ENCODE measurements at places on chromosomes 1 and 21.
A peak's percentile ranks its signal among the peaks of the same experiment; 100 is the strongest.

DNA sequence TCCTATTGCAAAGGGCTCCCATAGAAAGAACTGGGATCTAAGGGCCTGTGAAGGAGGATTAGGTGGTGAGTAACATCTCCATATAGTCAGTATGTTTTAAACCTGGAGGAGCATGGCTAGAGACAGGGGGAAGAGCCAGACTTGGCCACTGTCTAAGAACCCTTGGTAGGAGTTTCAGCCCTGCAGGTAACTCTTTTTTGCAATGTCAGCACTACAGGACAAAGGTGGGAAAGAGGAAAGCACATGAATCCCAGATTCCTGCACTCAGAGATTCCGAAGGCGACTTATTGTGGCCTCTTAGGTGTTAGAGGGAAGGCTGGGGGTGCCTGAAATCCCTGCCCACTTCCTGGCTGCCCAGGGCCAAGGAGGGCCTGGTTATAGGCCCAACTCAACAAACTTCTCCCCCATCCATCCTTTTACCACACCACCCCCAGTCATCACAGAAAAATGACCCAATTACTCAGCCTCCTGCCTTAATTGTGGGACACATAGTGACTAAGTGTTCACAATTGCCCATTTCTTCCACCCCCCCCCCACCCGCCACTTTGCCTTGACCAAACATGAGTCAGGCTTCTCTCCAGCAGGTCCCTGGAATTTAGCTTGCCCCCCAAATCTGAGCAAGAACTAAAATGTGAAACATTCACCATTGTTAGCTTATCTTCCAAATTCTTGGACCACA, 1.9 kb upstream of the NTNG1 start:
- peak; percentile 11 for DNase-seq

- DNase-seq = peak; percentile 46
These were observed 736.4 kb downstream of the MATN1 start for GRCh38 chr1:29986986-29987385.

DNA sequence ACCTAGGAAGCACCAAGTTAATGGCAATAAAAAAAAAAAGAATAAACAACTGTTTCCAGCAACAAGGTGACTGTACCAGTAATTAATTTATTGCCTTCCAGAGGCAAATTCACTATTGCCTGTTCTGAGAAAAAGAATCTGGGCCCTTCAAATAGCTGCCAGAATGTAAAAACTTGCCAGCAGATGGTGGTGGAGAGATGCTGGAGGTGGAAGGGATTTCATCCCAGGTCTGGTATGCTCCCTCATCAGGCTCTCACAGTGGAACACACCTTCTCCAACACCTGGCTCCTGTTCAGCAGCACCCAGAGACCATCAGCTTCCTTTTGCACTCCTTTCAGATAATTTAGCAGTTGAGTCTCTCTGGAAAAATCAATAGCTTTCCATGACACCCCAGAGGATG, 792.9 kb upstream of the ADAMTS5 start:
- DNase-seq = no peak

DNA sequence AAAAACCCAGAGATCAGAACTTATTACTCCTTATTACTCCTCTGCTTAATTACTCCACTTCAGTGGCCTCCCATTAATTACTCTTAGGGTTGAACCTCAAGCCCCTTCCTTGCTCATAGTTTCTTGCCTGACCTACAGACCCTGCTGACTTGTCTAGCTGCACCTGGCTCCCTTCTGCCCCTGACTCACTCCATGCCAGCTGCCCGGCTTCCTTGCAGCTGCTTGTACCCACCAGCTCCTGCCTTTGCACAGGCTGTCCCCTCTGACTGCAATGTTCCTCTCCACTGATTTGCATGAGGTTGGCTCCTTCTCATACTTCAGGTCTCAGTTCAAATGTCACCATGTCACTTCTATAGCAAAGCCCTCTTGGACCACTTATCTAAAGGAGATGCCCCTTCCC, 1.9 kb upstream of the PTPRU start:
- DNase-seq = no peak

DNA sequence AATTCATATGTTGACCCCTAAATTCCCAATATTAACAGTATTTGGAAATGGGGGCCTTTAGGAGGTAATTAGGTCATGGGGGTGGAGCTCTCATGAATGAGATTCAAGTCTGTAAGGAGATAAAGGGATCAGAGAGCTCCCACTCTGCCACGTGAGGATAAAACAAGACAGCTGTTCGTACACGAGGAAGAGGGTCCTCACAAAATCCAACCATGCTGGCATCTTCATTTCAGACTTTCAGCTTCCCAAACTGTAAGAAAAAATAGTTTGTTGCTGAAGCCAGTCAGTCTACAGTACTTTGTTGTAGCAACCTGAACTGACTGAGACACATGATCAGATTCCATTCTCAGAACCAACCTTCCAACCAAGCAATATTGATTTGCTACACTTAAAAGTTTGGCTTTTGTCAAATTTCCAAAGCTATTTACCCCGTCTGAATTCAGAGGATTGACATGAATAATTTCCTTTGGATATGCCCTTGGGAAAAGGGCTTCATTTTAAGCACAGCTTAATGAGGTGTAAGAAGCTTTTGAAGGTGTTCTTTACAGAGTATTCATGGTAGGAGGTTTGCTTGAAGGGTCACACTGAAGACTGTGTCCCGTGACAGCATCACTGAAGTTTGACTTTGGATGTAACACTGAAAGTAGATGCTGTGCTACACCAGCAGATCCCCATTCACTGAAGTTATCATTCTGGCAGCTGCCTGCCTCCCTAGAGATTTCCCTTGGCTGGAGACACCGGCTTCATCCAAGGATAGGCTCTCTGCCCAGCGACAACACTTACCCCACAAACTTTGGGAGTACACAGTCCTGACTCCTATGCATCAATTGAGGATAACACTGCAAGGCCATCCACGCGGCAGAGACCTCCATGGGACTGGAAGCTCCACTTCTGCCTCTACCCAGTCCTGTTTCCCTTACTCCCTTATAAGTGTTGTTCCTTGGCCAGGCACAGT, 4.9 kb upstream of the OMA1 start:
- DNase-seq = no peak

DNA sequence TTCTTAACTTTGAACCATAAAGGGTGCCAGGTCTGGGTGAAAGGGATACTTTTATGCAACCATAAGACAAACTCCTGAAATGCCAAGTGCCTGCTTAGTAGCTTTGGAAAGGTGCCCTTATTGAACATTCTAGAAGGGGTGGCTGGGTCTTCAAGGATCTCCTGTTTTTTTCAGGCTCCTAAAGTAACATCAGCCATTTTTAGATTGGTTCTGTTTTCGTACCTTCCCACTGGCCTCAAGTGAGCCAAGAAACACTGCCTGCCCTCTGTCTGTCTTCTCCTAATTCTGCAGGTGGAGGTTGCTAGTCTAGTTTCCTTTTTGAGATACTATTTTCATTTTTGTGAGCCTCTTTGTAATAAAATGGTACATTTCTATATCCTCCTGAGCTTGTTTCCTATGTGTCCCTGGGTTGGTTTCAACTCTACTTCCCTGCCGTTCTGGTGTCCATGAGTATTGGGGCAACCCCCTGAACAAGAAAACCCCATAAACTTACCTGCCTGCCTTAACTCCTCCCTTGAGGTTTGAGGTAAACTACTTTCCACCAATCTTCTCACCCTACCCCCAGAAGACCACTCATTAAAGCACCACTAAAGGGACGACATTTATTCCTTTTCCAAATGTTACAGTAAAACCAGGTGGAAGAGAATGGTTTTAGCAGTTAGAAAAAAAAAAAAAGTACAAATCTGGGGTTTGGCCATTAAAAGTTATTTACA, 2.6 kb downstream of the MARCKSL1 start:
- no peak for DNase-seq

DNA sequence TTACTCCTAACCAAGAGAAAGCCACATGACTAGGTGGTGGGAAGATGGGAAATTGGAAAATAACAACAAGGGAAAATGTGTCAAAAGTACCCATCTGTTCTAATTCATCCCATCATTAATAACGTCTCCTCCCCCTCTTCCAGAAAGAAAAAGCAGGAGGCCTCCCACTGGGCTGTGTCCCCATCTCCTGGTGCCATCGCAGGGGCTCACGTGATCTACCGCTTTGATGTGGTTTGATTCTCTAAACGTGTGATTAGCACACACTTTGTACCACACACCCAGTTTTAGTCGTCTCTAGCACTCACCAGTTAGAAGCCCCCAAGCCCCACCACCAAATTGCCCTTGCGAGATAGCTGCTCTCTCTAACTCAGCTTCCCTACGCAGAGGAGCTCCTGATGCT, 353.6 kb downstream of the RRAGC start:
- DNase-seq = no peak

DNA sequence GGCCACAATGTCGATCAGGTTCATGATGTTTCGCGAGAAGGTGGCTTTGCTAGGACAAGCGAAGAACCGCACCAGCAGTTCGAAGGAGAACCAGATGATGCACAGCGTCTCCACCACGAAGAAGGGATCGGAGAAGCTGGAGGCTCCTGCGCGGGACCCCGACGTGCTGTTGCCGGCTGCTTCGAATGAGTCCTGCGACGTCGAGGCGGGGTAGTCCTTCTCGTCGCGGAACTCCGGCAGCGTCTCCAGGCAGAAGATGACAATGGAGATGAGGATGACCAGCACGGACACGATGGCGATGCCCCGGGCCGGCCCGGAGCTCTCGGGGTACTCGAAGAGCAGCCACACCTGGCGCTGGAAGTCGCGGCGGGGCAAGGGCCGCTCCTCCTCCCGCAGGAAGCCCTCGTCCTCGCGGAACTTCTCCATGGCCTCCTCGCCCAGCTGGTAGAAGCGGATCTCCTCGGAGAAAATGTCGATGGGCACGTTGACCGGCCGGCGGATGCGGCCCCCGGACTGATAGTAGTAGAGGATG, 869 bp downstream of the KCNA3 start:
- DNase-seq = no peak

- no peak for DNase-seq
These were observed 39.1 kb upstream of the LRRC3 start for GRCh38 chr21:44416193-44416592.

- DNase-seq = no peak
These were observed 46.1 kb downstream of the CAMTA1 start for GRCh38 chr1:6831366-6831765.

DNA sequence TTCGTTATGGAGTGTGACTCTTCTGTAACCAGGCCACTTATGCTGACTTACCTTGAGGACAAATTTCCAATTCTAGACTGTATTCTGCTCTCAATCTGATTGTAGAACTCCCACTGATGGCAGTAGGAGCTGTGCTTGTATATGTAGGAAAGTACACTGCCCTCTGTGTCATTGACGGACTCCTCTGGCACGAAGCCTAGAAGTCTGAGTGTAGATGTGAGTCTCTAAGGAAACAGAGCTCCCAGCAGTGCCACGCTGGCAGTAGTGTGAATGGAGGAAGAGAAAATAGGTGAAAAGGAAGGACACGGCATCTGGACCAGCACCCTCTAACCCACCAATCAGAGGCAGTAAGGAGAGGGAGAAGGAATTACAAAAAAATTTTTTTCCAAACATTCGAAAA, 130.4 kb upstream of the ADGRL2 start:
- no peak for DNase-seq

GRCh38 chr1:226831953-226832352, 38.5 kb upstream of the PSEN2 start:
- DNase-seq = no peak

All from GM23338 (cell line).